Choroid plexus epithelial cell (primary cell): ENCODE measurements at places on chromosomes 4 and X.
A peak's percentile ranks its signal among the peaks of the same experiment; 100 is the strongest.

- peak; percentile 61 for DNase-seq
These were observed 177.1 kb downstream of the BMPR1B start for GRCh38 chr4:94934864-94935263.

- DNase-seq, result peak; percentile 17
These were observed at the start of the genes DNAAF6 and NUP62CL for GRCh38 chrX:107205770-107206696. Gene DNAAF6, plus strand, starts transcription at chrX:107206611. Its CDS starts 6,265 bp downstream, at chrX:107212876. Gene NUP62CL, minus strand, starts transcription at chrX:107206433. Its CDS starts 31,287 bp downstream, at chrX:107175146.

GRCh38 chrX:124242131-124242530 lies 90.3 kb upstream of the TEX13D start:
- no peak for DNase-seq

- peak; percentile 78 for DNase-seq
These were observed 13.9 kb upstream of the PPEF2 start for GRCh38 chr4:75916091-75916661.

- no peak for DNase-seq
These were observed 1499.7 kb upstream of the AGA start for GRCh38 chr4:178941975-178942374.

- DNase-seq, result peak; percentile 57
These were observed 478.9 kb downstream of the KCNIP4 start for GRCh38 chr4:21469438-21470300.
